ENCODE measurements at places on chromosomes 1 and 21. TPM values are rescaled to one million over a fixed set of nuclear protein-coding genes. Genes with fewer than 3 reads are reported as not detected.

Gene FCRL5
- 0.37 TPM for total RNA-seq

Gene DIO1
- total RNA-seq = not detected

Gene PRAMEF25
- total RNA-seq = not detected

Gene NR5A2
- not detected for total RNA-seq

Gene FCRLB
- total RNA-seq = 0.74 TPM

Gene NLRP3
- total RNA-seq = 8.9 TPM

Gene AMY1B
- total RNA-seq = not detected

Gene ADAMTS1
- 1.6 TPM for total RNA-seq

Gene IL23R
- total RNA-seq = 0.19 TPM

Gene NBPF19
- total RNA-seq = 61.3 TPM

Gene PTGS2
- not detected for total RNA-seq

Gene ZBTB8B
- total RNA-seq = not detected

Gene MYBPH
- total RNA-seq = not detected

Gene CD1D
- not detected for total RNA-seq

Gene AADACL4
- not detected for total RNA-seq

Gene S100A5
- total RNA-seq = 2.2 TPM
